ENCODE measurements at places on chromosomes 4 and X. TPM values are rescaled to one million over a fixed set of nuclear protein-coding genes. Genes with fewer than 3 reads are reported as not detected.

TMEM154 gene
- polyA plus RNA-seq = 0.09 TPM

BEX5 gene
- polyA plus RNA-seq = 42.4 TPM

CYBB gene
- polyA plus RNA-seq = 3.5 TPM

LDOC1 gene
- polyA plus RNA-seq = 52.8 TPM

NLGN3 gene
- 0.97 TPM for polyA plus RNA-seq
